Activated CD4-positive, alpha-beta T cell treated with anti-CD3 and anti-CD28 coated beads, Interleukin-2, amount 50 U/mL, for 1 hour (primary cell): ENCODE measurements at places on chromosomes 13 and 19.

GRCh38 chr13:30523211-30523610, 57.5 kb upstream of the HMGB1 start:
- DNase-seq = no peak

DNA sequence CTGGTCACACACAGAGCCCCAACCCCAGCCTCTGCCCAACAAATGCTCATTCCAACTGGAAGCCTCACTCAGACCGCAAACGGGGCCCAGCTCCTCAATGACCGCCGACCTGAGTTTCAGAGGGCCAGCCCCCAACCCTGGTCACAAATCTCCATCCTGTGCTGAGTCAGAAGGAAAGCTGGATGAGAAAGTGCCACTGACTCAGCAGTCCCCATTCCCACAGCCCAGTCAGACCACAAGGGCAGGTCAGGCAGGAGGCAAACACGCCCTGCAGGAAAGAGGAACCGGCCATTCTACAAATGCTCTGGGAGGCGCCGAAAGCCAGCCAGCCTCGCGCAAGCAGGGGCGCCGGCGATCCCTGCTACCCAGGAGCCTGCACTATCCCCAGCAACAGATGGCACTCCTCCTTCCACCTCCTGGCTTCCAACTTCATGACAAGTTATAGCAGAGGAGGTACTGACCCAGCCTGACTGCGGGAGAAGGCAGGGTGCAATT, 14.1 kb upstream of the PRKD2 start:
- no peak for DNase-seq

GRCh38 chr19:47742634-47743033, 2.7 kb upstream of the NOP53 start:
- no peak for DNase-seq

DNA sequence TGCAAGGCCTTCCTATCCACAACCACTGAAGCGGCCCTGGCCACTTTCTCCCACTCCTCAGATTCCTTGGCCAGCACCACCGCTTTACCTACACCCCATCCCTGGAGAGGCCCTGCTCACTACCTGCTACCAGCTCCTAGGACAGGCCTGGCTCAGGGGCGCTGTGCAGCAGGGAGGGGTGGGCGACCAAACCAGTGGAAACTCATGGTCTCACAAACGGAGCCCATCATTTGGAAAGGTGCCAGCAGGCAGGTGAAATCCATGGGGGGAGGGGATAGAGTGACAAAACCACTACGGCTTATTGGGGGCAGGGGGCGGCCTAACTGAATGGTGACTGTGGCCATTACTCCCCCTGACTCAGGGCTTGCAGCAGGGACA, 27.6 kb downstream of the C19orf47 start:
- DNase-seq = no peak

DNA sequence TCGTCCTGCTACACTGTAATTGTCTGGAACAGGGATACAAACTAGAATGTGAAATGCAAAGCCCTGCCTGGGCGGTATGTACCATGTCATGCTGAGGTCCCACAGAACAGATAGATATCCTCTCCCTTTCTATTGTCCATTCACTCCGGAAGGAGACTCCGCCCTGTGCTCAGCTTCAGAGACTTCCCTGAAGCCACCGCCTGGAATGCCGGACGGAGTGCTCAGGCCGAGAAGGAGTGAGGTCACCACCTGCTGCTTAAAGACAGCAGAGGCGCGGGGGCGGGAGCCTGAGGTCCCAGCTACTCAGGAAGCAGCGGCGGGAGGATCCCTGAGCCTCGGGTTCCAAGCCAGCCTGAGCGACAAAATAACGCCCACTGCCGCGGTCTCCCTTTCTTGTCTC, 890 bp upstream of the ZNF611 start:
- DNase-seq = no peak
